Fibroblast of gingiva (primary cell): ENCODE measurements at places on chromosomes 13 and 19.

DNA sequence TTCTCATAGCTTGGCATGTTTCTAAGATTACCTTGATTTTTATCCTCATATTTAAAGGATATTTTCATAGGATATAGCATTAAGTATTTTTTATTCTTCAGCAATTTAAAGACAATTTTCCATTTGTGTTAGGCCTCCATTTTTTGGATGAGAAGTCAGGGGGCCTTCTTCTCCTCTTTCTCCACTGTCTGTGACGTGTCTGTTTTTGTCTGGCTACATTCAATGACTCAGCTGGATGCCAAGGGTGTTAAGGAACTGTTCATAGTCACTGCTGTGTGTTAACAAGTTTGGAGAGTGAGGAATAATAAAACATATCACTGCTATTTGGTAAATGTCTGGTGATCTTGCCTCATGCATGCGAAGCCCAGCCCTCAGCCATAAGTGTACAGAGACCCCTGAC is 36.4 kb downstream of the ZNF582 start:
- no peak for DNase-seq

DNA sequence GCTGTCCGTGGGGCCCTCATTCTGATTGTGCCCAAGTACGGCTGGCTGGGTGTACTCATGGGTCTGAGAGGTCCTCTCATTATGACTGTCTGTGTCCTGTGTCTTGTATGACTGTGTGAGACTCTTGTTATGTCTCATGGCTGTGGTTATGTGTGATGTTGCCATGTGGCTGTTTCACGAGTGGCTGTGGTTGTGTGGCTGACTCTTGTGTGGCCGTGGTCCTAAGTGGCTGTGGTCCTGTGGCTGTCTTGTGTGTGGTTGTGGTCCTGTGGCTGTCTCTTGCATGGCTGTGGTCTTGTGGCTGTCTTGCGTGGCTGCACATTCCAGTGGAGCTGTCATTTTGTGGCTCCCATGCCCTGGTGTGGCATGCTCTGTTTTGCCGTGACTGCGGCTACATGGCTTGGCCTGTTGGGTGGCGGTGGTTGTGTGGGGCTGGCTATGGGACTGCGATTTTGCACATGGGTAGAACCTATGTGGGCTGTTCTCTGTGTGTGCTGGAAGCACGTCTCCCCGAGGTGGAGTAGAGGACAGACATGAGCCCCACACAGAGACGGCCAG is 2.5 kb downstream of the LYL1 start:
- DNase-seq = peak; percentile 17

DNA sequence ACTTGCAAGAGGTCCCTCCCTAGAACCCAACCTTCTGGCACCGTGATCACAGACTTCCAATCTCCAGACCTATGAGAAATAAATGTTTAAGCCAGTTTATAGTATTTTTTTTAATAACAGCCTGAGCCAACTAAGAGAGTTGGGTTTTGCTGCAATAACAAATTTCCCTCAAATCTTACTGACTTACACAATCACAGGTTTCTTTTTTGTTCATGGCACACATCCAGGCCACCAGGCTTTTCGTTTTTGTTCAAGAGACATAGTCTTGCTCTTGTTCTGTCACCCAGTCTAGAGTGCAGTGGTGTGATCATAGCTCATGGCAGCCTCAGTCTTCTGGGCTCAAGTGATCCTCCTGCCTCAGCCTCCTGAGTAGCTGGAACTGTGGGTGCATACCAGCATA is 2.0 kb upstream of the SELENOV start:
- no peak for DNase-seq

- no peak for DNase-seq
Measured at GRCh38 chr19:35498984-35499527, 8.8 kb upstream of the KRTDAP start.

- DNase-seq = no peak
Measured at GRCh38 chr13:114275304-114275703, 6.1 kb upstream of the UPF3A start.

GRCh38 chr19:39362682-39363657 is 20.7 kb downstream of the SAMD4B start:
- DNase-seq = peak; percentile 19

- no peak for DNase-seq
Measured at GRCh38 chr19:49103331-49104085, 10.7 kb upstream of the LIN7B start.

GRCh38 chr13:37486171-37486681 is 112.3 kb downstream of the POSTN start:
- DNase-seq = no peak

DNA sequence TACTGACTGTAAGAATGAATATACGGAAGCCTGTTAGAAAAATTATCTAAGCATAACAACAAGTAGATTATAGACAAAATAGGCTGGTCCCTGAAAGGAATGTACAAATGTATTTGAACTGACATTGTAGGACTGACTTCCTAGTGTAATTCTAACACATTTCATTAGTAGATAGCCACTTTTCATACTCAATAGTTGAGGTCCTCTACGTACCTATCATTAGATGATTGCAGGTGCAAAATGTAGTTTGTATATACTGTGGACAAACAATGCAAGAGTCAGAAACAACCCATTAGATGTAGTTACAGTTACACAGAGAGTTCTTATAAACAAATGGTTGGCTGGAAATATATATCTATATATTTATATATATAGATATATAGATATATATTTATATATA is 402.3 kb upstream of the SLITRK6 start:
- DNase-seq = no peak

DNA sequence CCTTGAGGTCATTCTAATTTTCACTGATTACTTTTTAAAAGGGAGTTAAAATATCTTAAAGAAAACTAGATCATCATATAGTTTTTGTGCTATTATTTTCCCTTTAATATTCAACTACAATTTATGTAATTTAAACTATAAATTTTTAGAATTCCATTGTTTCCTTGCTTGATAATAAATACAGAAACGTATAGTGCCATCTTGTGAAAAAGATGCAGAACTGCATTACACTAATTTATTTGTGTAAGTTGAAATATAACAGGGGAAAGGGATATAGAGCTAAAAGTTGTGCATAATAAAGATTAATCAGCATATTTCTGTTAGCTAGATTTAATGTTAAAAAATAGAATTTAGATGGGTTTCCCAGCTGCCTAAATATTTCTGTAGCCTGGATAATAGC is 61.5 kb upstream of the TDRD3 start:
- DNase-seq = no peak

DNA sequence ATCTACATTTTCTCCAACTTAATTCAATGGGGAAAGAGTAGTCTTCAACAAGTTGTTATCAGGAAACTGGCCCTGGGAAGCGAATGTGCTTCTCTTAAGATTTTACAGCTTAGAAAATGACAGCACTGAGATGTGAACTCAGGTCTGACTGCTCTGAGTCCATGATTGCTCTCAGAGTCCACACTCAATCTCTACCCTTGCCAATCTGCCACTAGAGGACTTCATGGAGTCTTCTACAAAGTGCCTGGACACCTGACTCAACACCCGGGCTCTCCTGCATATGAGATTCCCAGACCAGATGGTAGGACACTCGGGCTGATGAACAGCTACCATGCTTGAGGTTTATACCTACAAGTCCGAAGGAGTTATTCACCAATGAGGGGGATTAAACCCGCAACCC is 74.8 kb downstream of the ABCC4 start:
- DNase-seq = no peak

DNA sequence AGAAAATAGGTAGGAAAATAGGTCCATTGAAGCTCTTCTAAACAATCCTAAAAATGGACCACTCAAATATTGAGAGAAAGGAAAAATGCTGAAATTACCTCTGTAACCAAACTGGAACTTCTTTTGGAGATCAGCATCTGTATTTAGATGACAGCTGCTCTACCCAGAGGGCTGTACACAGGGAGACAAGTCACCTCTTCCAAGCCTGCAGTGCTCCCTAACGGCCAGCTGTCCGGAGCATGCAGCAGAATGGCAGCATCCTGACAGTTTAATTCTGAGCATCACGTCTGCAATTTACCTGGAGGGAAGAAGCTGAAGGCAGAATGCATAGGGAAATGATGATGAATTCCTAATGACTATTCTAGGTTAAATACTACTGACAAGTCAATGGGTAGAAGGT is 62.8 kb upstream of the DIAPH3 start:
- peak; percentile 40 for DNase-seq

GRCh38 chr19:17475541-17476115 is 5.3 kb downstream of the SLC27A1 start:
- peak; percentile 62 for DNase-seq

DNA sequence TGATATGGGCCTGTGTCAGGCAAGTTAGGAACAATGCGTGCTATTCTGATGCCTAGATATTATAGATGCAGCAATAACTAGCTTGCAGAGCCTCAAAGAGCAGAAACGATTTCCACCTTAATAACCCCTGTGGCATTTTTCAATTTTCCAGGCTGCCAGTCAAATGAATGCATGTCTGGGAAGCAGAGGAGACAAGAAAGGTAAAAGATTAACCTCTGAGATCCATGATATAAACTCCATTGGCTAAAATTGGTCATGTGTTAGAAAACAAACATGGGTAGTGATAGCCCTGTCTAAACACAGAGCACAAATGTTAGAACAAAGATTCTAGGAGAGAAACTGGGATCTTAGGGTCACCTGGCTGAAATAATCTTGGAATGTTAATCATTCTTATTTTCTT is 811.1 kb downstream of the DIAPH3 start:
- DNase-seq = no peak

GRCh38 chr13:109670776-109671175 is 115.6 kb downstream of the IRS2 start:
- no peak for DNase-seq

- DNase-seq = no peak
Measured at GRCh38 chr19:1400281-1401137, 833 bp downstream of the GAMT start.

- no peak for DNase-seq
Measured at GRCh38 chr19:47378246-47378645, 29.1 kb downstream of the DHX34 start.

GRCh38 chr13:48220592-48220980 is 12.4 kb upstream of the ITM2B start:
- no peak for DNase-seq

- no peak for DNase-seq
Measured at GRCh38 chr13:51113186-51113881, 2.3 kb upstream of the C13orf42 start.

DNA sequence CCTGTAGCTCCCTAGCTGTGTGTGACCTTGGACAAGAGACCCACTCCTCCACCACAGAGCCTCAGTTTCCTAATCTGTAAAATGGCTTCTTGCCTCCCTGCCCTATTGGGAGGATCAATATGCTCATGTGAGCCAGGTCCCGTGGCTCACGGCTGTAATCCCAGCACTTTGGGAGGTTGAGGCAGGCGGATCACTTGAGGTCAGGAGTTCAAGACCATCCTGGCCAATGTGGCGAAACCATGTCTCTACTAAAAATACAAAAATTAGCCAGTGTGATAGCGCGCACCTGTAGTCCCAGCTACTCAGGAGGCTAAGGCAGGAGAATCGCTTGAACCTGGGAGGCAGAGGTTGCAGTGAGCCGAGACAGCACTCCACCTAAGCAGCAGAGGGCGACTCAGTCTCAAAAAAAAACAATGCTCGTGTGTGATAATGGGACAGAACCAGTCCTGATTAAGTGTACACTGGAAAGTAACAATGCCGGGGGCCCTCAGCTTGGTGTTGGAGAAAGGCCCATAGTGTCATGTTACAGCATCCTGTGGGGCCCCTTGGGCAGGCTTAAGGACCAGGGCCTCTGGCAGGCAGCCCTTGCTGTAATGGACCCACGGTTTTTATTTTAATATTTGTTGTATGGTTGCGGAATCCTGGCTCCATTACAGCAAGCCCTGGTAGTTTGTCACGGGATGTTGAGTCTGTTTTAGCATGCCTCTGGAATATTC is 6.8 kb downstream of the RPS11 start:
- peak; percentile 98 for DNase-seq

- DNase-seq = peak; percentile 84
Measured at GRCh38 chr13:49444524-49445395, 686 bp downstream of the SETDB2 start.

DNA sequence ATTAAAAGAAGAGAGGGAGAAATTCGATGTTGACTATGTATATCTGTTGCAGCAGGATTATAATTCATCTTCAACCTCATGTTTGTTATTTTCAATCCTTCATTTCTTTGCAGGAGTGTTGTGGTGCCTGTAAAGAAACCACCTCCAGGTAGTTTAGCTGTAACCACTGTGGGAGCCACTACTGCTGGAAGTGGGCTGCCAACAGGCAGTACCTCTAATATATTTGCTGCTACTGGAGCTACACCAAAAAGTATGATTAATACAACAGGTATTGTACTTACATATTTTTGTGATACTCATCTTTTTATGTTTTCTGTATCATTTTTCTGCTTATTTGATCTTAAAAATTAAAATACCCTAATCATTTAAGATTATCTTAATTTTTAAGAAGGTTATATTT is 266.5 kb downstream of the NBEA start:
- no peak for DNase-seq

- DNase-seq = no peak
Measured at GRCh38 chr13:18948664-18949488, 232.7 kb downstream of the TUBA3C start.

GRCh38 chr13:40784540-40784939 is 4.9 kb upstream of the SLC25A15 start:
- no peak for DNase-seq
